HCT116 (cell line): ENCODE measurements at places on chromosomes 12 and 14. TPM values are rescaled to one million over a fixed set of nuclear protein-coding genes. Genes with fewer than 3 reads are reported as not detected.

The ZNF385A gene
- total RNA-seq = 34.7 TPM

The SALL2 gene
- total RNA-seq = 0.47 TPM

The MSI1 gene
- total RNA-seq = 26.0 TPM

The WDR89 gene
- total RNA-seq = 22.8 TPM

- DNase-seq = no peak
Measured at GRCh38 chr14:55536204-55536708, 43.8 kb upstream of the KTN1 start.

- DNase-seq = no peak
Measured at GRCh38 chr14:20295067-20295466, 10.7 kb downstream of the TTC5 start.

GRCh38 chr12:77999074-77999715 is 168.5 kb downstream of the NAV3 start:
- no peak for DNase-seq

DNA sequence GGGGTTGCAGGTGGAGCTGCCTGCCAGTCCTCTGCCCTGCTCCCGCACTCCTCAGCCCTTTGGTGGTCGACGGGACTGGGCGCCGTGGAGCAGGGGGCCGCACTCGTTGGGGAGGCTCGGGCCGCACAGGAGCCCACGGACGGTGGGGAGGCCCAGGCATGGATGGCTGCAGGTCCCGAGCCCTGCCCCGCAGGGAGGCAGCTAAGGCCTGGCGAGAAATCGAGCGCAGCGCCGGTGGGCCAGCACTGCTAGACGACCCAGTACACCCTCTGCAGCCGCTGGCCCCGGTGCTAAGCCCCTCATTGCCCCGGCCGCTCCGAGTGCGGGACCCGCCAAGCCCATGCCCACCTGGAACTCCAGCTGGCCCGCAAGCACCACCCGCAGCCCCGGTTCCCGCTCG is 221.8 kb downstream of the BTG1 start:
- DNase-seq = no peak

DNA sequence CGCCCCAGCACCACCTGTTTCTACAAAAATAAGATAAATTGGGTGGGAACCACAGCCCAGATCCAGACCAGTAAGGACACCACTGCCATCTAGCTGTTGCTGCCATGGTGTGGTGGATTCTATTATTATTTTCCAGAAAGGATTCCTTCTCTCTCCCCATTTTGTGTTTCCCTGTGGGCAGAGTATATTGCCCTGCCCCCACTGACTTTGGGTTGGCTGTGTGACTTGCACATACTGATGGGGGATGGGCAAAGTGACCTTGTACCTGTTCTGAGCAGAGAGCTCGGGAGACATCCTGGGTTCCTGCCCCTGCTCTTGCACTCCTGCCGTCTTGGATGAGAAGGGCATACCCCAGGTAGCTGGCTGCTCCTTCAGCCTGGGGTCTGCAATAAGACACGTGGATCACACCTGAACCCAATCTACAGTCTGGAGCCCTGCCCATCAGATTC is 24.3 kb downstream of the MOAP1 start:
- DNase-seq = peak; percentile 21

DNA sequence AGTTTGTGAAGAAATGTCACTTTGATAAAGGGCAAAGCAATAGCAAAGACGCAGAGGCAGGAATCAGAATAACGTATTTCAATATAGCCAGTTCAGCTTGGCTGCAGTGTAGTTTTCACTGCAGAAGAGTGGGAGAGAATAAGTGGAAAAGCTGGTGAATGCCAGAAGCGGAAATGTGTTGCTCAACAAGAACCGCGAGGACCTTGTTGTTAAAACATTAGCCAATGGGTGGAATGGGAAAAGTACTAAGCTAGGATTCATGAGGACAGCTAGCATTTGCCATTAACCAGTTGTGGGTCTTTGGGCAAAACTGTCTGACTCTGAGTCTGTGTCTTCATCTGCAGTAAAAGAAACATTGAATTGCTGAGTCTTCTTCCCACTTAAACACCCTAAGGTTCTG is 292.9 kb upstream of the GRIP1 start:
- DNase-seq = no peak
